ENCODE measurements at places on chromosomes 5 and 9.

GRCh38 chr5:44807269-44807668 is 1.5 kb upstream of the MRPS30 start:
- DNase-seq, result no peak

GRCh38 chr5:71836084-71836483 is 117.0 kb downstream of the CARTPT start:
- DNase-seq, result no peak

GRCh38 chr9:132141948-132142594 is 19.8 kb upstream of the NTNG2 start:
- no peak for DNase-seq

DNA sequence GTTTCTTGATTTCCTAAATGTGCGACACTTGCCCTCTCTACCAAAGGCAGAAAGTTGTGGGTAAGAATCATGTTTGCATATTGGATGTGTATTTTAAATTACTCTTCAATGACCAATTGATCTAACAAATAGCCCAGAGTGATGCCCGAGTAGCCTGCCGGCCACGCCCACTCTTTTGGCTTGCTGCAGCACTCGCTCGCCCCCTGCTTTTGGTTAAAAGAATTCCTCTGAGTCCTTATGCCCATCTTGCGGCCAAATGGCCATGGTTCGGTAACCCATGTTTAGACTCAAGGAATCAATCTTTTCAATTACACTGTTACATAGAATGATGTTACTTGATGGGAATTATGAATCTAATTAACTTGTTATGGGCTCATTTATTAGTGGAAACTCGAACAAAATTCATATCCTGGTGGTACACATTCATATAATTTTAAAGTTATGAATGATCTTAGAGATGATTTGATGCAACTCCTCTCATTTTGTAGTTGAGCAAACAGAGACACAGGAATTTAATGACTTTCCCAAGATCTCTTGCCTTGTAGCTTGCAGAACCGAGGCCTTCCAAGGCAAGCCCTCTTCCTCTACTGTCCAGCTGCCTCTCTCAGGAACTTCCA is 36.5 kb downstream of the PPIC start:
- DNase-seq, result no peak

DNA sequence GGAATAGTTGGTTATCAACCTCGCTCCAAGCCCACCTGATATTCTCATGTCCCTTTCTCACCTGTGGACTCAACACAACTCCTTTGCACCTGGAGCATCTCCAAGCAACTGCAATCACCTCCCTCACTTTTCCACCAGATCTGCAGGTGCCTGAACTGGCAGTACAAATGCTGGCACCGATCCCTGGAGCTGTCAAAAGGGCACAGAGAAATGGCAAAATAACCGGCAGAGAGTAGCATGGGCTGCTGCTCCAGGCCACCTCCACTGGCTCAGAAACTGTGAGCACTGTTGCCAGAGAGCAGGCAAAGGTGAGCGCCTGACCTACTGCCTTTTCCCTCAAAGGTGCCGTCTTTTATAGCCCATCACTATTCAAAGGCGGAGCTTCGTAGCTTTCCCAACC is 14.7 kb downstream of the EQTN start:
- no peak for DNase-seq

Measured in T-helper 2 cell (primary cell).